Small intestine (tissue), 16 donors: ENCODE measurements at places on chromosomes 12 and 14.

GRCh38 chr12:45615268-45615667 is 114.2 kb upstream of the ARID2 start:
- H3K4me1 ChIP-seq, result no peaks in the 10 kb centered on the region
- no peak overlapping the region for H3K27ac ChIP-seq
- no peak overlapping the region for H3K4me3 ChIP-seq
- DNase-seq, result no peak

DNA sequence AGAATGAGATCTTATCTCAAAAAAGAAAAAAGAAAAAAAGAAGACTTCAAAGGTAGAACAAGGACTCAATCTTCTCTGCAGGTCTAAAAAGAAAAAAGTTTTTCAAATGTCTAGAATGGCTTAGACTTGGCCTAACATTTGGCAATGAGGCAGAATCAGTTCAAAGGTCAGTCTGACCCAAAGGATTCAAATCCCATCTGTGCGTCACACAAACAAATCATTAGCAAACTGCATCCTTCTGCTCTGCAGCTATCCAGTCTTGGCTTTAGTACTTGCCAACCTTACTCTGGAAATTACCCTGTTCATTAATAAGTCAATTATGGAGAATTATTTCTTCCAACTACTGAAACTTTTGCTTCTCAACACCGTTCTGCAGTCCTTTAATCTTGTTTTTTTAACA is 3.1 kb downstream of the YAF2 start:
- peaks cover 8% of the 10 kb centered on the region for H3K36me3 ChIP-seq
- H3K4me3 ChIP-seq, result no peak overlapping the region
- no peaks in the 10 kb centered on the region for H3K27me3 ChIP-seq
- no peak for DNase-seq
- H3K27ac ChIP-seq, result no peak overlapping the region
- peaks cover 4% of the 10 kb centered on the region for H3K4me1 ChIP-seq

DNA sequence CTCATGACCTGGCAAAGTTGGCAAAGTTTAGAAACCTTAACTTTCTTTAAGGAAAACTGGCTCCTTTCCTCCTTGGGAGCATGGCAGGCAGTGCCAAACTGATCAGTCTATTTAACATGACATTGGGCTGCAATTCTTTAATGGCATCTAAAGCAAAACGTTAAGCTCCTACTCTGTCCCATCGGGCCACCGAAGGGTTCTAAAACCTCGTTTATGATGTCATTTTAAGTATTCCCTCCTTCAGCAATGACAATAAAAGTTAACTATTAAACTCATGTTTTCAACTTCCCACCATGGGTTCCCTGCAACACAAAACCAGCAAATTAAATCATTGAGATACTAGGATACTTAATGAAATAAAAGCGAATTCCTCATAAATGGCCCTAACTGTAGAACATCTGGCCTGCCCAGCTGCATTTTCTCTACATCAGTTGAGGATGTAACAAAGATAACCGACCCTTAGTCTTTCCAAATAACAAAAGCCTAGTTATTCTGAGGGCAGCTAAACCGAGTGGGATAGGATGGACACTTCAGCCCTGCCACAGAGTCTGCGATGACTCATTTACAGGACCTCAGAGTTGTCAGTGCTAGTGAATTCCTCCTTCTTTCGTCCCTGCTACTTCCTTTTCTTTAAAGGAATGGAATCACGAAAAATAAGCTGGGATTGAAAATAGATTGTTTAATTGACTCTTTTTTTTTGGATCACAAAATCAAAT is 34.5 kb upstream of the RIC8B start:
- H3K4me3 ChIP-seq, result no peak overlapping the region
- H3K4me1 ChIP-seq, result peaks cover 4% of the 10 kb centered on the region
- H3K27ac ChIP-seq, result no peak overlapping the region
- DNase-seq, result peak; percentile 34
- no peaks in the 10 kb centered on the region for H3K36me3 ChIP-seq

DNA sequence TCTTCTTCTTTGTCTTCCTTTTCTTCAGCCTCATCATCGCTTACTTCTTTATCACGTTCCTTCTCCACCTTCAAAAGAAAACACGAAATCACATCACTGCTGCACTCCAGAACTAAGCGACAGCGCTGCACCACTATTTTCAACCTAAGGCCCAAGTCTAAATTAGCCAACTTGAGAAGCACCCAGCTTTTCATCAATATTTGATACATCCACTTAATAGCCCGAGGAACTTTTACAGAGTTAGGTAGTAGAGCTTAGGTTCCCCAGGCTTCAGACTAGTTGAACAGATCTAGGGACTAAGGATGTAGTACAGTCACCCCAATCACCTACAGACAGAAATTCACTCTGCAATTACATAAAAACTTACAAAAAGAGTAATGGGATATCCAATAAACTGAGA is 1.9 kb downstream of the HSP90AA1 start:
- H3K36me3 ChIP-seq, result peaks cover 10% of the 10 kb centered on the region
- H3K4me3 ChIP-seq, result peak overlapping the region; percentile 76
- no peaks in the 10 kb centered on the region for H3K27me3 ChIP-seq
- peaks cover 5% of the 10 kb centered on the region for H3K4me1 ChIP-seq
- DNase-seq, result no peak

GRCh38 chr12:118059341-118060191 is 1.4 kb downstream of the WSB2 start:
- H3K36me3 ChIP-seq, result no peaks in the 10 kb centered on the region
- peak overlapping the region; percentile 99 for H3K27ac ChIP-seq
- peak overlapping the region; percentile 89 for H3K4me3 ChIP-seq
- peak; percentile 53 for DNase-seq
- H3K4me1 ChIP-seq, result peaks cover 20% of the 10 kb centered on the region
- H3K27me3 ChIP-seq, result no peaks in the 10 kb centered on the region

GRCh38 chr12:22361785-22362184 is 27.3 kb upstream of the ST8SIA1 start:
- no peaks in the 10 kb centered on the region for H3K36me3 ChIP-seq
- H3K4me3 ChIP-seq, result no peak overlapping the region
- H3K27me3 ChIP-seq, result no peaks in the 10 kb centered on the region
- DNase-seq, result no peak
- no peaks in the 10 kb centered on the region for H3K4me1 ChIP-seq

DNA sequence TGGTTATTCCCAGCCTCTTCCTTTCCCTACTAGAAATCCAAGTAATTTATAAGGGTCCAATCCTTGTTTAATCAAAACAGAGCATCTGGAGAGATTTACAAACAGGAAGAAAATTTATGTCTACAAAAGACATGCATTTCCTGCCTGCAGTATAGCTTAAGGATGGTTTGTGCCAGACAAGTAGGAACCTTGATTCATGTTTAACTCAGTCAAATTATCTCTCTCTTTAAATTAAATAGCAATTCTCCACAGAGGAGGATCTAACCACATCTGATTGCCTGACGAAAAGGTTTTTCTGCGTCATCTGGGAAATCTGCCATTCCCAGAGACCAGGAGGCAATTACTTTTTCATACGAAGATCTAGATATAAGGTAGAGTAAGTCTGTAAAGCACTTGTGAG is 105.2 kb downstream of the ZFC3H1 start:
- H3K4me3 ChIP-seq, result no peak overlapping the region
- peaks cover 22% of the 10 kb centered on the region for H3K36me3 ChIP-seq
- no peaks in the 10 kb centered on the region for H3K27me3 ChIP-seq

DNA sequence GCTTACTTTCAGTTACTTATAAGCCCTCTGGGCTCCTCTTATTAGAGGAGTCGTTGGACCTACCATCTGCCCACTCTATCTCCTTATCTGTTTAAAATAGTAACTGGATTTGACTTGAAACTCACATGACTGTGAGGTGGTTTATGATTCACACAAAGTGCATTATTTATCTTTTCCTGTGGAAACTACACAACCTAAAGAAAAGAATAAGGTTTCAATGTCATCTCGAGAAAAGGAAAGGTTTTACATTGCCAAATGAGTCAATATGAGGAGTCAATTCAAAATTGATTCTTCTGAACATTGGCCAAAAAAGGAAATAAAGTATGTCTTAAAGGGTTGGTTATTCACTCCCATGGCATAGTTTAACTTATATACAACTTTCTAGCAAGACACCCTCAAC is 225.0 kb upstream of the G2E3 start:
- no peak for DNase-seq
- H3K27me3 ChIP-seq, result no peaks in the 10 kb centered on the region
- no peaks in the 10 kb centered on the region for H3K36me3 ChIP-seq
- H3K4me3 ChIP-seq, result no peak overlapping the region
- no peaks in the 10 kb centered on the region for H3K4me1 ChIP-seq

- no peak overlapping the region for H3K27ac ChIP-seq
- H3K4me3 ChIP-seq, result no peak overlapping the region
- H3K36me3 ChIP-seq, result no peaks in the 10 kb centered on the region
- DNase-seq, result no peak
- H3K4me1 ChIP-seq, result peaks cover 10% of the 10 kb centered on the region
- H3K27me3 ChIP-seq, result no peaks in the 10 kb centered on the region
These were observed 32.7 kb downstream of the RTRAF start for GRCh38 chr14:52021957-52022600.

DNA sequence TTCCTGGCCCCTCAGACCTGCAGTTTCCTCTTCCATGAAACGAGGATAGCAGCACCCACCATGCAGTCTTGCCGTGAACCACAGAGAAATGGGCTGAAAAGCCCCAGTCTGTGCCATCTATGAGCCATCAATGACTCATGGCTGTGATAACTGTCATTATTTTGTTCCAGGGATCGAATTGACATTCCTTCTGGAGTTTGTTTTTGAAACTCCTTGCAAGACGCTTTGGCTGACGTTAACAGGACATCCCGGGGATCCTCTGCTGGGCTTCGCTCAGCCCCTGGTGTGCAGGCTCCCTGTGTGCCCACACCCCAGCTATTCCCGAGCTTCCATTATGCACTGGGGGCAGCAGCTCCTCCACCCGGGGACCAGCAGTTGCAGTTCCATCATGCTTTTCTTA is 33.8 kb downstream of the MMAB start:
- no peak overlapping the region for H3K27ac ChIP-seq
- peaks cover 38% of the 10 kb centered on the region for H3K36me3 ChIP-seq
- no peak overlapping the region for H3K4me3 ChIP-seq
- no peak for DNase-seq
- H3K4me1 ChIP-seq, result no peaks in the 10 kb centered on the region
- no peaks in the 10 kb centered on the region for H3K27me3 ChIP-seq

DNA sequence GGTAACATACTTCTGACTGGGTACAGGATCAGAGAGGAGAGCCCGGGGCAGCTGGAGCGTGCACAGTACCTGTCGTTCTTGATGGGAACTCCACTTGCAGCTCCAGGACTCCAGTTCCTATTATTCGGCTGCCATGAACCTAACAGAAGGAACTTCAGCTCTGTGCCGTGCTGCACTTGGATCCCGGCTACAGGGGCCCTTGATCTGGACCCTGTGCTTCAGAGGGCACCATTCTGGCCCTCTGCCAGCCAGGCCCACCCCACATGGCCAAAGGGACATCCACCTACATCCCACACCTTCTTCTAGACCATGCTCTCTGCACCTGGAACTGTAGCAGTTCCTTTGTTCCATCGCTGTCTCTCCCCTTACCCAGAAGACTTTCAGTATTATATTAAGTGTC is 58.2 kb downstream of the PAX9 start:
- no peak overlapping the region for H3K4me3 ChIP-seq
- H3K36me3 ChIP-seq, result no peaks in the 10 kb centered on the region
- no peaks in the 10 kb centered on the region for H3K4me1 ChIP-seq
- H3K27me3 ChIP-seq, result no peaks in the 10 kb centered on the region
- H3K27ac ChIP-seq, result no peak overlapping the region
- no peak for DNase-seq

DNA sequence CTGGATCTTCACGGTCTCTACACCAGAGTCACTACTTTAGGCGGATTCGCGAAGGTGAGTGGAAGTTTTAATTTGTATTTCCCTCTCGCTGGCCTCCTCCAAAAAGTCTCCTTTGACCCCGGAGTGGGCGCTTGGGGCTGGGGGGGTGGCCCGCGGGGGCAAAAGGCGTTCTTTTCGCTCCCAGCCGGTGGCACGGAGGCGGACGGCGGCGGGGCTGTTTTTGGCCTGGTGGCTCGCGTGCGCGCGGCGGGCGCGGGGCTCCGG is 510 bp downstream of the ARID2 start:
- DNase-seq, result no peak
- no peaks in the 10 kb centered on the region for H3K36me3 ChIP-seq
- H3K27me3 ChIP-seq, result no peaks in the 10 kb centered on the region
- H3K27ac ChIP-seq, result peak overlapping the region; percentile 98
- peak overlapping the region; percentile 81 for H3K4me3 ChIP-seq

DNA sequence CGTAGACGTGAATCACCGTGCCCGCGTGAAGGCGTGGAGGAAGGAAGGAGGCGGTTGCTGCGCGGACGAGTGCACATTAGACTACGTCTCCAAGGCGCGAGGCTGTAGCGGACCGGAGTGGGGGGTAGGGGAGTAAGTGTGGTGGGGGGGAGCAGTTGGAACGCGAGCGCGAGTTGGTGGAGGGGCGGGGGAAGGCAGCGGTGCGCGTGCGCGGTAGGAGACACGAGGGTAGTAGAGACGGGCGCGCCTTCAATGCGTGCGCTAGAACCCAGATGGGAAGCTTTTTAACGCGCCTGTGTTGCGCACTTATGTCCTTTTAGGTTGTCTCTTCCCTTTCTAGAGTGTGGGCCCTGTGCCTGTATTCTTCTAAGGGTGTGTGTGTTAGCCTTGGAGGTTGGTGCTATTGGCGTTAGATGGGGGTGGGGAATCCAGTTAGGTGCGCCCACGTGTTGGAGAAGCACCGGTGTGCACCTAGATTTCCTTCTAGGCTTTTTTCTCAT is 604 bp downstream of the EIF4B start:
- no peaks in the 10 kb centered on the region for H3K27me3 ChIP-seq
- peak overlapping the region; percentile 96 for H3K27ac ChIP-seq
- no peaks in the 10 kb centered on the region for H3K36me3 ChIP-seq
- peaks cover 19% of the 10 kb centered on the region for H3K4me1 ChIP-seq
- peak; percentile 88 for DNase-seq

DNA sequence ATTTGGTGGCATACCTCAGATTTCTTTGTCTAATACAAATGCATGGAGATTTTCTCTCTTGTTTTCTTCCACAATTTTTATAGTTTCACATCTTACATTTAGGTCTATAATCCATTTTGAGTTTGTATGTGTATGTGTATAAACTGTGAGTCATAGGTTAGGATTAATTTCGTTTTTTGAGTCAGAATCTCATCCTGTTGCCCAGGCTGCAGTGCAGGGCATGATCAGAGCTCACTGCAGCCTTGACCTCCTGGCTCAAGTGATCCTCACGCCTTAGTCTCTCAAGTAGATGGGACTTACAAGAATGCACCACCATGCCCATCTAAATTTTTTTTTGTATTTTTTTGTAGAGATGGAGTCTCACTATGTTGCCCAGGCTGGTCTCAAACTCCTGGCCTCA is 71.6 kb downstream of the OTOGL start:
- no peak overlapping the region for H3K27ac ChIP-seq
- no peak for DNase-seq
- no peak overlapping the region for H3K4me3 ChIP-seq

DNA sequence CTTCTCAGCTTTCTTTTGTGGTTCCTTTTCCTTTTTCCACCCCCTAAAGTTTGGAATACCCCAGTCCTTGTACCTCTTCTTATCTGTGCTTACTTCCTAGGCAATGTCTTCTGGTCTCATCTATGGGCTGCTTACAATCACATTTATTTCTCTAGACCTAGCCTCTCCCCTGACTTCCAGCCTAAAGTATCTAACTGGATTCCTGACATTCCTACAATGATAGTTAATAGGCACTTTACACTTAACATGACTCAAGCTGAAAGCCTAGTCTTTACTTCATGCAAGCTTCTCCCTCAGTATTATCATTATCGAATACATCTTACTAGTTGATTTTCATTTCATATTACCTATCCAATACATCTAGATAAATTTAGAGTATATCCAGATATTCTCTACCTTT is 21.2 kb downstream of the CLECL1 start:
- H3K36me3 ChIP-seq, result no peaks in the 10 kb centered on the region
- no peaks in the 10 kb centered on the region for H3K27me3 ChIP-seq
- H3K27ac ChIP-seq, result no peak overlapping the region
- H3K4me3 ChIP-seq, result no peak overlapping the region
- no peaks in the 10 kb centered on the region for H3K4me1 ChIP-seq

- DNase-seq, result peak; percentile 60
- H3K27ac ChIP-seq, result no peak overlapping the region
- no peaks in the 10 kb centered on the region for H3K36me3 ChIP-seq
- H3K4me3 ChIP-seq, result no peak overlapping the region
These were observed 142.3 kb upstream of the TMPO start for GRCh38 chr12:98373025-98373554.
